ENCODE measurements at places on chromosomes 3 and 15.

DNA sequence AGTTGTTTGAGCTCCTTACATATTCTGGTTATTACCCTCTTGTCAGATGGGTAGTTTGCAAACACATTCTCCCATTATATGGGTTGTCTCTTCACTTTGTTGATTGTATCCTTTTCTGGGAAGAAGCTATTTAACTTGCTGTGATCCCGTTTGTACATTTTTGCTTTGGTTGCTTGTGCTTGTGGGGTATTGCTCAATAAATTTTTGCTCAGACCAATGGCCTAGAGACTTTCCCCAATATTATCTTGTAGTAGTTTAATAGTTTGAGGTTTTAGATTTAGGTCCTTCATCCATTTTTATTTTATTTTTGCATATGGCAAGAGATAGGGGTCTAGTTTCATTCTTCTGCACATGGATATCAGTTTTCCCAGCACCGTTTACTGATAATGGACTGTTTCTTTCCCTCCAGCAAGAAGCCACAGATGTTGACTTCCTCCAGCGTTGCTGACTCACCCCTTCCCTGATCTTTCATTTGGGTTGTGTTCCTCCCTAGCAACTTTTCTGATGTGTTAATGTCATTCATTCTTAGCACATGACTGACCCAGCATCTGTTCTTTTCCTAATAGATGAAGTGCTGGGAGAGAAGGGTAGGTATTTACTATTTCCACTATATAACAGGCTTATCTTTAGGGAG lies 166.7 kb upstream of the SGO1 start:
- no peak for DNase-seq

DNA sequence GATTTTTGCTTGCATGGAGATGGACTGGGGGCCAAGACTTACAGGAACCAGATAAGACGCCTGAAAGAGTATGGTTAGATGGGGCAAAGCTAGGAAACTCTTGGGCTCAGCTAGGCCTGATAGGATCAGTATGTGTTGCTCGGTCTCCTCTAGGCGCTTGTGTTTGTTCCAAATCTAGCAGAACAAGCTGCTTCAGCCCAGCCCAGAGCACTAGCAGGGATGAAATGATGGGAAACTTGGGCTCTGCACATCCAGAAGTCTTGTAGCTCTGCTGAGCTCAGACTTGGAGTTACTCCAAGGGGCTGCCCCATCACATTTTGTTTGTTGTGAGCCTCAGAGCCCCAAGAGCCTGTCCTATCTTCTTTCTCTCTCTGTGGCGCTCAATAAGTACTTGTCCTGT lies 34.7 kb downstream of the FOXL2 start:
- DNase-seq: no peak

GRCh38 chr3:105527535-105527934 lies 160.8 kb downstream of the ALCAM start:
- DNase-seq: no peak

GRCh38 chr3:185699927-185700326 lies 113.8 kb downstream of the SENP2 start:
- DNase-seq: no peak

- no peak for DNase-seq
Observed at GRCh38 chr3:83189634-83190033, 1428.2 kb upstream of the GBE1 start.

GRCh38 chr3:72475258-72476138 lies 372.7 kb downstream of the SHQ1 start:
- DNase-seq: no peak

GRCh38 chr15:57373882-57374276 lies 2.4 kb upstream of the CGNL1 start:
- no peak for DNase-seq

DNA sequence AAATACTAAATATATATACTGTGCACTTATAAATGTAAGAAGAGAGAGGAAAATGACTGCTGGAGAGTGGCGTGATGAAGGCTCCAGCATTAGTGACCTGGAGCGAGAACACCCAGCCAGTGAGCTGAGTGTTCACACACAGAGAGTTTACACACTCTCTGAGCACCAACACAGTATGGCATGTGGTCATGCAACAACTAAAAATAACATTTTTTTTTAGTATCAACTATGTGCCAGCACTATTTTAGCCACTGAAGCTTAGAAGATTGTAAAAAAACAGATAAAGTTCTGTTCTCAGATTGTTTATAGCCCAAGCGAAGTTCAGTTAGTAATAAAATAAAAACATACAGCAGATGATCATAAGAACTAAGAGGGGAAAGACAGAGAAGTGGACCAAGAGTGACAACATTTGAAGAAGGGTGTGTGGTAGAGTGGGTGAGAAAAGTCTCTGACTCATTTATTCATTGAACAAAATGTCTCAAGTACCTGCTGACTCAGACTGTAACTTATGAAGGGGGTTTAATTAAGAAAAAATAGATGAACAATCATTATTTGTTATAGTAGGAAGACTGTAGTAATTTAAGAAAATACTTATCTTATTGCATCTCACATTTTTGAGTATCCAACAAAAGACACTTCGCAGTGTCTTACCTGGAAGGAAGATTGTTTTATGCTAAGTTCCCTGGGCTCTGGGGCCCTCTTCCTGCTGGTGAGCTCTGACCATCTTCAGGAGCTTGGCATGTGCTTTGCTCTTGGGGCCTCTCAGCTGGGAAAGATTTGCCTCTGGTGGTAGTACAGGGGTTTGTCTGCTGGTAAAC lies 43.8 kb downstream of the GAP43 start:
- DNase-seq: no peak

DNA sequence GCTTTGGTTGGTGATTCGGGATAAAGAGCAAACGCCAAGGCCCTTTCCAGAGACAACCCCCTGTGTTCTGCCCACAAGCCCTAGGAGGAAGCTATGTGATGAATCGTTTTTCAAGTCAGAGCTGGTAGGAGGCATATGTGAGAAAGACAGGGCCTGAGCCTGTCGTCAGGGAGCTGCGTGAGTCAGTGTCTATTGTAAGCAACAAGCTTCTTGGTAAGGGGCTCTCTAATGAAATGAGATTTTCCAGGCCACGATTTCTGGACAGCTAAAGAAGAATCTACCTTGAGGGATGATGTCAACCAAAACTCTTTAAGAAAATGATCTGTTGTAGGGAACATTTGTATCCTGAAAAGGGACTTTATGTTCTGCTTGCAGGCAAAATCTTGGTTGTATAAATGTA lies 318.9 kb upstream of the IL12A start:
- no peak for DNase-seq

GRCh38 chr3:37864904-37865303 lies 3.2 kb downstream of the CTDSPL start:
- DNase-seq: no peak

DNA sequence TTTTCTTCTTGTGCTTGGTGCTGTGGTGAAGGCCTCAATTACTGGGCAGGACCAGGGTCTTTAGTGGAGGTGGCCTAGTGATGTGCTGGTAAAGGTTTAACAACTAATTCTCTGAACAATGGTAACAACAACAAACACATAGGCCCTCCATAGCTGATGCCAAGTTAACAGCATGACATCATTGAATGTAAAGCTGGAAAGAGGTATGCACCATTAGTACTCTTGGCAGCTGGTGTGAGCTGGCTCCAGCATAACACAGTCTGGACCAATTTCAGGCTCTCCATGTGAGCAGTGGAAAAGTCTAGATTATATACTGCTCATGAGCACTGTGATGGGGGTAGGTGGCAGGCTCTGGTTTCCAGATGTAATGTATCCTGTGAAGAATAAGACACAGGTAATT lies 61.8 kb downstream of the SLC7A14 start:
- DNase-seq: no peak

- no peak for DNase-seq
Observed at GRCh38 chr15:73867956-73868355, 5.4 kb upstream of the TBC1D21 start.

DNA sequence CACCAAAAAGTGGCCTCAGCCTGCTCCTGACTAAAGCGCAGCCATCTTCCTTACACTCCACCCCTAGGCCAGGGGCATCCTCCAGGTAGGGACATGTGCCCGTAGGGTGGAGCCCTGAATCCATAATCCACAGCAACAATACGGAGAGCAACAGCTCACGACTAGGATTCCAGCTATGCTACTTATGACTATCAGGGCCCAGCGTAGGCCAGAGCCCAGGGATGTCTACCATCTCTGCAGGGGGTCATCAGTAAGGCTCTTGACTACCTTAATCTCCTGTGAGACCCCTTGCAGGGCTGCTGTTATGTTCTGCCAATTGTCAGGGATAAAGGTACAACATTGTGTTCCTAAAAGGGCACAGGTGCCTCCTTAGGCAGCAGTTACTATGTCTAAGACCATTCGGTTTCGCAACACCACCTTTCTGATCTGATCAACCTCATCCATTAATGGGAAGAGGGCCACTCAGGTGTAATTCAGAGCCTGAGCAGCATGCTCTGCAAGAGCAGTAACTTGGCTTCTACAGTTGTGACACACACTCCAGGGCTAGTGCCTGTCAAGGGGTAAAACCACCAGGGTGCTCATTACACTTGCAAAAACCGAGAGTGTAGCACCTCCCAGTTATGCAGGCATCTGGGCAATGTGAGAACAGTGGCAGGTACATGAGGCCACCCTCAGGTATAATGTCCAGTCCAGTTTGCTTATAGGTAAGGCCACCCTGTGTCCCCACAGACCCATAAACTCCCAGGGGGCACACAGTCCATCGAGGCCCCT lies 11.0 kb downstream of the CCRL2 start:
- DNase-seq: no peak

- no peak for DNase-seq
Observed at GRCh38 chr3:196336319-196337145, 1.7 kb downstream of the TM4SF19 start.

GRCh38 chr3:101414121-101414520 lies 93.7 kb upstream of the IMPG2 start:
- DNase-seq: no peak

- no peak for DNase-seq
Observed at GRCh38 chr15:69141286-69141701, 19.1 kb upstream of the GLCE start.

Data from HS-27A (cell line).